ENCODE measurements at places on chromosomes 7 and 10. TPM values are rescaled to one million over a fixed set of nuclear protein-coding genes. Genes with fewer than 3 reads are reported as not detected.

Gene DYNC1I1
- total RNA-seq = 34.2 TPM

Gene JAKMIP3
- 1.4 TPM for total RNA-seq

Gene AKR1C2
- 17.4 TPM for total RNA-seq

GRCh38 chr10:59880019-59880717, 26.2 kb downstream of the CCDC6 start:
- H3K4me3 ChIP-seq = no peak overlapping the region
- H3K27me3 ChIP-seq = no peaks in the 10 kb centered on the region
- peaks cover 2% of the 10 kb centered on the region for H3K4me1 ChIP-seq
- no peaks in the 10 kb centered on the region for H3K36me3 ChIP-seq

Gene STK17A
- 29.6 TPM for total RNA-seq

DNA sequence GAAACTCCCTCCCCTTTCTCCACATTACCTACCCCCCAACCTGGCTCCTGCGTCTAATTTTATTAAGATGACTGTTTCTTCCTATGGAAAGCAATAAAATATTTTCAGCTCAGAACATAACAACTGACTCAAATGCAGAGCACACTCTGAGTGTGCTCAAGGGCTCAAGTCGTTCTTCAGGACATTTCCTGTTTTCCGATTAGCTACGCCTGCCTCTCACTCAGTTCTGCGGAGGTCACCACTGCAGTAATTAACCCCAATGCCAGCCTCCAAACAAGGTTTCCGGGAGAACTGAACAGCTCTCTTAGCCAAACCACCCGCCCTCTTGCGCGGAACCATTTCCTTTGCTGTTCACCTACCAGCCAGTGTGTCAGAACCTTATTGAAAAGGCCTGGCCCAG, 19.3 kb downstream of the MYOF start:
- no peaks in the 10 kb centered on the region for H3K27me3 ChIP-seq
- no peak for DNase-seq
- no peak overlapping the region for H3K4me3 ChIP-seq
- peaks cover 10% of the 10 kb centered on the region for H3K36me3 ChIP-seq
- peaks cover 80% of the 10 kb centered on the region for H3K4me1 ChIP-seq

DNA sequence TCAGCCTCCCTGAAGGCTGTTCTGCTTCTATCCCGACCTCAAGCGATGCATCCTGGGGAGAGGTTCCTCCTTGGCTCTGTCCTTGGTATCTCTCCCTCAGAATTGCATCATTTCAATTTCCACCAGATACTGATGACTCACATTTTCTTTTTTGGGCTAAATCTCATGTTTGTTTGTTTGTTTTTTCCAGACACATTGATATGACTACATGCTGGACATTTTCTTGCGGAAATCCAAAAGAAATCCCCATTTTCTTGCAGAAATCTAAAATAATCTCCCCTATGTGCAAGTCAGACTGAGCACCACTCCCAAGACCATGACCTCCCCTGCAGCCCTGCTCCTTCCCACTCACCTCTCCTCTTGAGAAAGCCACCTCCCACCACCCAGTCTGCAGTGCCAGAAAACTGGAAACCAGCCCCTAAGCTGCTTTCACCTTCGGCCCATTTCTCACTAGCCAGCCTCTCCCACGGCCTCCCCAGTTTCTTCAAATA, 260.2 kb upstream of the PRKCQ start:
- no peak overlapping the region for H3K4me3 ChIP-seq
- peak overlapping the region; percentile 46 for H3K27ac ChIP-seq
- DNase-seq = no peak
- no peaks in the 10 kb centered on the region for H3K4me1 ChIP-seq
- no peaks in the 10 kb centered on the region for H3K27me3 ChIP-seq
- no peaks in the 10 kb centered on the region for H3K36me3 ChIP-seq

DNA sequence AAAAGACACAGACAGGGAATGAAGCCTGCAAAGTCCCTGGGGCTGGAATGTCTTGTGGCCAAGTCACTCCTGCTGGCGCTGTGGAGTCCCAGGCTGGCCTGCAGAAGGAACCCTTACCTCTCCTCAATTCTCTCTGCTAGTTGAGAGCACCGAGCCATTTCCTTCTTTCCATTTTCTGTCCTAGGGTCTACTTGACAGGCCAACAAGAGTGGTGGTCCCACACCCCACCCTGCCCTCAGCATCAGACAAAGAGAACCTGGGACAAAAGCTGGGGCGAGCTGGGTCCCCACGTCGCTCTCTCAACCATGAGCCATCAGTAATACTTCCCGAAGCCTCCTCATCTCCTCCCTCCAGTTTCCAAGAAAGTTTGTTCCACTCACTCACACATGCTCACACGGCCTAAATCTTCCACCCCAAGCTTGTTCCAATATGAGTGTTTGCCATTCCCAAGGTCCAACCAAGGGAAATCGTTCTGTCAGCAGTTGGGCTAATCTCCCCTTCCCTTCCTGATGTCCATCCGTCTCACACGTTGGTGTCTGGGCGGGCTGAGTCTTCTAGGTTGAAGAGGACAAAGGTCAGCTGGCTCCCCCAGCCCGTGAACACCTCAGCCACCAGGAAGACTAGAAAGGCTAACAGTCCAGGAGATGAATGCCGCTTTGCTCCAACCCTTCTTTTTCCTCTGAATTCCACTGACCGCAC, 44.3 kb downstream of the CLEC2L start:
- H3K4me1 ChIP-seq = no peaks in the 10 kb centered on the region
- no peak for DNase-seq
- no peak overlapping the region for H3K27ac ChIP-seq
- peaks cover 6% of the 10 kb centered on the region for H3K36me3 ChIP-seq
- H3K27me3 ChIP-seq = no peaks in the 10 kb centered on the region

- no peak overlapping the region for H3K4me3 ChIP-seq
- H3K27me3 ChIP-seq = no peaks in the 10 kb centered on the region
- no peak for DNase-seq
- H3K36me3 ChIP-seq = no peaks in the 10 kb centered on the region
- no peak overlapping the region for H3K27ac ChIP-seq
- H3K4me1 ChIP-seq = no peaks in the 10 kb centered on the region
Measured at GRCh38 chr10:58201704-58202103, 66.0 kb downstream of the IPMK start.

- no peak overlapping the region for H3K27ac ChIP-seq
- H3K4me3 ChIP-seq = no peak overlapping the region
- no peaks in the 10 kb centered on the region for H3K27me3 ChIP-seq
- no peaks in the 10 kb centered on the region for H3K36me3 ChIP-seq
- H3K4me1 ChIP-seq = no peaks in the 10 kb centered on the region
Measured at GRCh38 chr7:69889976-69890351, 291.7 kb downstream of the AUTS2 start.

- no peaks in the 10 kb centered on the region for H3K4me1 ChIP-seq
- no peak for DNase-seq
- no peaks in the 10 kb centered on the region for H3K27me3 ChIP-seq
- no peak overlapping the region for H3K4me3 ChIP-seq
- H3K27ac ChIP-seq = no peak overlapping the region
- no peaks in the 10 kb centered on the region for H3K36me3 ChIP-seq
Measured at GRCh38 chr10:78194539-78195402, 161.1 kb downstream of the RPS24 start.

- H3K36me3 ChIP-seq = no peaks in the 10 kb centered on the region
- no peak overlapping the region for H3K4me3 ChIP-seq
- DNase-seq = no peak
- H3K27me3 ChIP-seq = peaks cover 4% of the 10 kb centered on the region
- H3K4me1 ChIP-seq = no peaks in the 10 kb centered on the region
- no peak overlapping the region for H3K27ac ChIP-seq
Measured at GRCh38 chr7:101031082-101031481, 11.2 kb downstream of the MUC17 start.

Gene HKDC1
- not detected for total RNA-seq

GRCh38 chr10:53045315-53045714, 272.7 kb upstream of the MBL2 start:
- no peaks in the 10 kb centered on the region for H3K4me1 ChIP-seq
- no peaks in the 10 kb centered on the region for H3K36me3 ChIP-seq
- H3K27me3 ChIP-seq = no peaks in the 10 kb centered on the region
- H3K4me3 ChIP-seq = no peak overlapping the region

DNA sequence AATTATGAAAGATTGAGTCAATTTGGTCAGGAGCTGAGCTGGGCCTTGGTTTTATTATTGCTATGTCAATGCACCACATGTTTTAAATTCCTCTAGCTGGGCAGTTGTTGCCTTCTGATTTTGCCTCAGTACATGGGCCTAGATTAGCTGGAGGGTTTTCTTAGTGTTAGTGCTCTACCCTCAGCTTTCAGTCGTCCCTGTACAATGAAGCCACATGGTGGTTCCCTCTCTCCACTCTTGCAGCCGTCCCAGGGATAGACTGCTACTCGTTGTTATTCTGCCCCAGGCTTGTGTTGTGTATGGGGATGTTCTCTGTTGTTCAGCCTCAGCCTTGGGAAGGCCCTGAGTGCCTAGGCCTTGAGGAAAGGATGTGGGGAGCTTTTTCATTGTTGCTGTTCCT, 37.0 kb downstream of the NHLRC2 start:
- DNase-seq = no peak
- H3K27ac ChIP-seq = no peak overlapping the region
- peaks cover 40% of the 10 kb centered on the region for H3K4me1 ChIP-seq
- no peak overlapping the region for H3K4me3 ChIP-seq
- no peaks in the 10 kb centered on the region for H3K27me3 ChIP-seq

DNA sequence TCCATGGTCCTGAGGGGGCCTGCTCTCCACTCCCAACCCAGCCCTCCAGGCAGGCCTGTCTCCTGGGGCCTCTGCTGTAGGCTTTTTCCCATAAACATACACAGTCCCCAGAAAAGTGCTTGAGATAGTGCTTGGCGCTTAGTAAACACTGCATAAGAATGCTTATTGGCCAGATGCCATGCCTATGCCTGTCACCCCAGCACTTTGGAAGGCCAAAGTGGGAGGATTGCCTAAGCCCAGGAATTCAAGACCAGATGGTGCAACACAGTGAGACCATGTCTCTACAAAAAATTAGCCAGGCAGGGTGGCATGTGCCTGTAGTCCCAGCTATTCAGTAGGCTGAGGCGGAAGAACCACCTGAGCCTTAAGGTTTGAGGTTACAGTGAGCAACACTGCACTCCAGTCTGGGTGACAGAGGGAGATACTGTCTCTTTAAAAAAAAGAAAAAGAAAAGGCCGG, 24.6 kb upstream of the ASL start:
- no peak overlapping the region for H3K27ac ChIP-seq
- H3K4me1 ChIP-seq = no peaks in the 10 kb centered on the region
- H3K27me3 ChIP-seq = no peaks in the 10 kb centered on the region
- H3K4me3 ChIP-seq = no peak overlapping the region
- no peaks in the 10 kb centered on the region for H3K36me3 ChIP-seq

DNA sequence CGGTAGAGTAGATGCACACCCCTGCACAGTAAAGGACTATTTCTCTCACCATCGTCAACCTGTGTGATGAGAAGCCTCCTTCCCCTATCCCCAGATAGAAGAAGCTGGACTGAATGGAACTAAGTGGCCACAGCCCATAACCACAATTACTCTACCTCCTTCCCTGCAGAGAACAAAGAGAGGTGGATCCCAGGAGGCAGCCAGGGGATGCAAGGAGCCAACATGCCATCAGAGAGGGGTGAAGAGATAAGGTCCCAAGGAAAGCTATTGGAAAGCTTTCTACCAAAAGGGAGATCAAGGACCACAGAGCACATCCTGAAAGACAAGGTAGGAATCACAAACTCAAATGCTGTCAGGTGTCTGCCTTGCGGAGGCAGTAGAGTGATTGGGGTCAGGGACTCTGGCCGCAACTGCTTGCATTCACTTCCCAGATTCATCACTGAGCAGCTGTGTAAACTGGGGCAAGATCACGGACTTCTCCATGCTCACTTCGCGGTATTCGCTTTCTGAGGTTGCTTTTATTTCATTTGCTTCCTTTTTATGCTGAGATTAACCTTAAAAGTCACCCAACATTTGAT, 81.6 kb upstream of the MYO3A start:
- no peaks in the 10 kb centered on the region for H3K36me3 ChIP-seq
- DNase-seq = no peak

- H3K36me3 ChIP-seq = no peaks in the 10 kb centered on the region
- no peak overlapping the region for H3K27ac ChIP-seq
- no peaks in the 10 kb centered on the region for H3K4me1 ChIP-seq
- no peaks in the 10 kb centered on the region for H3K27me3 ChIP-seq
Measured at GRCh38 chr7:32516551-32517100, 21.3 kb downstream of the AVL9 start.

- DNase-seq = no peak
- H3K36me3 ChIP-seq = no peaks in the 10 kb centered on the region
- H3K4me3 ChIP-seq = no peak overlapping the region
- H3K27ac ChIP-seq = no peak overlapping the region
- H3K27me3 ChIP-seq = no peaks in the 10 kb centered on the region
Measured at GRCh38 chr10:51313773-51314478, 239.6 kb downstream of the PRKG1 start.

DNA sequence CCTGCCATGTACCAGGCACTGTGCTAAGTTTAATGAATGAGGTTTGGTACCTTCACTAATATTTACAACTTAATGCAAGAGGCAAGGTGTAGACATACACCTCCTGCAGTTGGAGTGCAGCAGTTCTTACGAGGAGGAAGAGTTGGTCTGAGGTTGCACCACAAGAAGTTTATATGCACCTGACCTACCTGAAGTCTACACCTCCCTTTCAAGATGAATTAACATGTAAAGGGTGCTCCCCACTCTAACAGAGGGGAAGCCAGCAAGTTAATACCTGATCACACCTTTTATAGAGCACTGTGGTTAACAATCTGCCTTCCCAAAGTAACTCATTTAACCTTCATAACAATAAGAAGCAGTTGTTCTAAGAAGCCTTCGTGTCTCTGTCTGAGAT, 120.0 kb downstream of the LYZL1 start:
- H3K27me3 ChIP-seq = no peaks in the 10 kb centered on the region
- no peak for DNase-seq
- peak overlapping the region; percentile 93 for H3K27ac ChIP-seq
- no peaks in the 10 kb centered on the region for H3K36me3 ChIP-seq
- peaks cover 43% of the 10 kb centered on the region for H3K4me1 ChIP-seq

GRCh38 chr7:7426676-7427075, 109.0 kb downstream of the COL28A1 start:
- no peak for DNase-seq
- H3K4me3 ChIP-seq = no peak overlapping the region
- no peaks in the 10 kb centered on the region for H3K36me3 ChIP-seq
- no peaks in the 10 kb centered on the region for H3K27me3 ChIP-seq
- no peak overlapping the region for H3K27ac ChIP-seq
- H3K4me1 ChIP-seq = peaks cover 4% of the 10 kb centered on the region

DNA sequence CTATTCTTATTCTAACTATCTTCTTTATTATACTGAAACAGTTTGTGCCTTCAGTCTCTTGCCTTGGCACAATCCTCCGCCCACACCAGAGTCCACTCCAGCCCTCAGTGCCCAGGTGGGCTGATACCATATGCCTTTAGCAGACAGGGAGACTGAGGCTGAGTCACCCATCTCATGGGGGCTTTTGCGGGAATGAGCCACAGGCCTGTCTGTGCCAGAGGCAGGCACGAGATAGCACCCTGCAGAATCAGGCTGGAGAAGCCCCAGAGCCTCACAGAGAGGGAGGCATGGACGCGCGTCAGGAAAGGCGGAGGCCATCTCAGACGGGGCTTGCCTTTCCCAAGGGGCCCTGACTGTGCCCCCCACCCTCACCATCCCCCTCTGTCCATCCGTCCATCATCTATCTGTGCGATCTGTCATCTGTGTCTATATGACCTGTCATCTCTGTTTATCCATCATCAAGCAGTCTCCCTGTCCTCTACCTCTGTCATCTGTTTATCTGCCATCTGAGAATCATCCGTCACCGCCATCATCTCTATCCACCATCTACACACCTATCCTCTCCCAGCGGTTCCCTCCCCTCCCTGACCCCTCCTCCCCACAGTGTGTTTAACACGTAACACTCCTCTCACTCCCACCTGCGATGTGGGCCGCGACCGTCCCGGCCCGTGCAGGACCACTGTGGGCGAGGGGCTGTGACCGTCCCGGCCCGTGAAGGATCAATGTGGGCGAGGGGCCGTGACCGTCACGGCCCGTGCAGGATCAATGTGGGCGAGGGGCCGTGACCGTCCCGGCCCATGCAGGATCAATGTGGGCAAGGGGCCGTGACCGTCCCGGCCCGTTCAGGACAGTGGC, 7.3 kb upstream of the ADAP1 start:
- no peak overlapping the region for H3K4me3 ChIP-seq
- no peaks in the 10 kb centered on the region for H3K36me3 ChIP-seq
- no peak overlapping the region for H3K27ac ChIP-seq
- peaks cover 26% of the 10 kb centered on the region for H3K4me1 ChIP-seq
- H3K27me3 ChIP-seq = no peaks in the 10 kb centered on the region
